NCI-H2107 (cell line): ENCODE measurements at places on chromosomes 7 and 10.

DNA sequence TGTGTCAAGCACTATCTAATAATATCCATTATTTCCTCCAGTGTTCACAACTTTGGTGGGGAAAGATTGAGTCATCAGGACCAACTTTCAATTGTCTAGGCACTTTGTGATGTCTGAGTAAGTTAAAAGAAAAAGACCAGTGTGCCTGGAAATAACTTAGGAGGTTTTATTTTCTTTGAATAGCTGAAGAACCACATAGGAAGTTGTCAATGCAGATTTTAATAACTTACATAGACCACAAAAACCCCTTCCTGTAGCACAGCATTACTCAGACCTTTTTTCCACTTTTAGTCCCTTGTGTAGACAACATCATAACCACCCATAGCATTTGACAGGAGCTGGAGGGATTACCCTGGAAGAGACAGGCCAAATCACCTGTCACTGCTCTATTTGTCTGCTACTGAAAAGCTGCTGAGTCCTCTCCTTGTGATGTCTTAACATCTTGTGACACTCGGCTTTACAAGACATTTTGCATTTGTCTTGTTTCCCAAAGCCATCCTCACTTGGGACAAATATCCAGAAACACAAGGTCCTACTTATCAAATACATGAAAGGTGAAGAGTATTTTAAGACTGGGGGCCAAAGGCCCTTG is 241.5 kb upstream of the PTER start:
- no peak for DNase-seq

GRCh38 chr10:122847782-122848604 is 2.3 kb upstream of the CUZD1 start:
- no peak for DNase-seq

DNA sequence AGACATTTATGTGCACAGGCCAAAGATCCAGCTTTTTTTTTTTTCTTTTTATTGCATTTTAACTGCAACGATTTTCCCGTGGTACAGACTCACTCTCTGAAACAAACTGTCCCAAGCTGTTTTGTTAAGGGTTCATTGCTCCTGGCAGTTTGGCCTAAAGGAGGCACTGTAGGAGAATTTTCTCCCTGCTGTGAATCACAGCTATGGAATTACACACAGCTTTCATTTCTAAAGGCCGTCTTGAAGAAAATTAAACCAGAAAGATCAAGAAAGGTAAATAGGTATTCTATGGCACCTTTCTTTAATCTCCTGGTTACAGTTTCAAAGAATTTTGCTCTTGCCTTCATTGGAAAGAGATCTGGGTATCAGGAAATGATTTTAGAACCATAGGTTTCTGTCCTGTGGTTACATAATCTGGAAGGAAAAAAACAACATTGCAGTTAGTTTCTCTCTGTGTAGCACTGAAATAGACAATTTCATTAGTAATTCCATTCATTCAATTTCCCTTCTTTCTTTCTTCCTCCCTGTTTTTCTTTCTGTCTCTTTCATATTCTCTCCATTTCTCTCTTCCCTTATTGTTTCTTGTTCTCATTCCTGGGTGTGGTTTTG is 51.2 kb downstream of the PDK4 start:
- no peak for DNase-seq

GRCh38 chr10:82742478-82742877 is 867.5 kb downstream of the NRG3 start:
- DNase-seq, result no peak

DNA sequence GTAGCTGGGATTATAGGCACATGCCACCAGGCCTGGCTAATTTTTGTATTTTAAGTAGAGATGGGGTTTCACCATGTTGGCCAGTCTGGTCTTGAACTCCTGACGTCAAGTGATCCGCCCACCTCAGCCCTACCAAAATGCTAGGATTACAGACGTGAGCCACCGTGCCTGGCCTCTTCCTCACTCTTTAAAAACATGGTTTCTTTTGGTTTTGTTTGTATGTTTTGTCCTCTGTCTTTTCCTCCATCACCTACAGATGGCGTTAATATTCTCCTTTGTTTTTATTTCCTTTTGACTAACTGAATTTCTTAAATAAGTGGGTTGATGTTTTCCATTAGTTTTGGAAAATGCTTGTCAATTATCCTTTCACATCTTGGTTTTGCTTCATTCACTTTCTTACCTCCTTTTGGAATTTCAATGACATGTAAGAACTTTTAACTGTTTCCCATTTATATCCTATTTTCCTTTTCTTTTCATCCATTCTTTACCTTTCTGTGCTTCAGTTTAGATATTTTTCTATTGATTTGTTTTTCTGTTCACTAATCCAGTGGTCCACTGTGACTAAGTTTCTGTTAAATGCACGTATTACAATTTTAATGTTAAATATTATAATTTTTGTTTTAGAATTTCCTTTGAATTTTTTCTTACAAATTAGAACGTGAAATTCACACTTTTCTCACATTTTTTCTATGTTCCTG is 104.1 kb downstream of the ZNF467 start:
- DNase-seq, result no peak

DNA sequence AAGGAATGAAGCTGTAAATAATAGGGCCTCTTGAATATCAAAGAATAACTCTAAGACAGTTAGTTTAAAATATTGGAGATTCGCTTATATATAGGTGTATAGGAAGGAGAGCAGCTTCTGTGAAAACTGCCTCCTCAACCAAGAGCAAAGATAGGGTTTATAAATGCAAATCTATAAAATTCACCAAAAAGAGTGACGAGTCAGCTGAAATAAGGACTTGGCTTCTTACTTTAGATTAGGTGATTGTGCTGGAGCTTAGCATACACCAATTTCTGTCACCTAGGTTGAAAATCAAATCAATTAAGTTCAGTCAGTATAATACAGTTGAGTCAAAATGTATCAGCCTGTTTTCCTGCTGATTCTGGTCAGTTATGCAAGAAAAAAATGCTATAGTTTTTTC is 113.8 kb upstream of the SGCE start:
- no peak for DNase-seq

- DNase-seq, result no peak
Measured at GRCh38 chr7:155803418-155804376, 8.6 kb downstream of the SHH start.

GRCh38 chr10:52568309-52568708 is 204.3 kb downstream of the MBL2 start:
- no peak for DNase-seq
